ENCODE measurements at places on chromosomes 5 and 9.
A peak's percentile ranks its signal among the peaks of the same experiment; 100 is the strongest.

DNA sequence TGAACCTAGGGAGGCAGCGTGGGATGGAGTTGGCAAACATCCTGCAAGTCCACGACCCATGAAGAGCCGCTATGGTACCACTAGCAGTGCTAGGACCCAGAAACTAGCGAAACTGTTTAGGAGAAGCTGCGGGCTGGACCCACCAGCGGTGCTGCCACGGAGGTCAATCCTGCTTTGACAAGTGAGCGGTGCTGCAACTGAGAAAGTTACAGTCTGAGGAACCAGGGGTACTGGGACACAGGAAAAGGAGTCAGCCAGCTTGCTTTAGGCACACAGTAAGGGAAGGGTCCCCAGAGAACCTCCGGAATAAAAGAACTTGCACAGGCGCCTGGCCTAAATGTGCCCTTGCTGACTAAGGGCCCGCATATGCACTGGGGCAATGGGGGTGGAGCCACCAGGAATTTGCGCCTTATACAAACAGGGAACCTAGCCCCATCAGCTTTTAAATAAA, 23.6 kb upstream of the ANXA2R start:
- no peaks in the 10 kb centered on the region for H3K27me3 ChIP-seq
- peak overlapping the region; percentile 99 for H3K27ac ChIP-seq
- H3K4me3 ChIP-seq: peak overlapping the region; percentile 29
- H3K4me1 ChIP-seq: peaks cover 22% of the 10 kb centered on the region
- no peak for DNase-seq

- no peak overlapping the region for H3K27ac ChIP-seq
- peaks cover 11% of the 10 kb centered on the region for H3K4me1 ChIP-seq
- H3K27me3 ChIP-seq: peaks cover 3% of the 10 kb centered on the region
- peaks cover 1% of the 10 kb centered on the region for H3K36me3 ChIP-seq
- no peak overlapping the region for H3K4me3 ChIP-seq
- DNase-seq: no peak
These were observed 110.2 kb downstream of the LHFPL2 start for GRCh38 chr5:78538240-78538850.

DNA sequence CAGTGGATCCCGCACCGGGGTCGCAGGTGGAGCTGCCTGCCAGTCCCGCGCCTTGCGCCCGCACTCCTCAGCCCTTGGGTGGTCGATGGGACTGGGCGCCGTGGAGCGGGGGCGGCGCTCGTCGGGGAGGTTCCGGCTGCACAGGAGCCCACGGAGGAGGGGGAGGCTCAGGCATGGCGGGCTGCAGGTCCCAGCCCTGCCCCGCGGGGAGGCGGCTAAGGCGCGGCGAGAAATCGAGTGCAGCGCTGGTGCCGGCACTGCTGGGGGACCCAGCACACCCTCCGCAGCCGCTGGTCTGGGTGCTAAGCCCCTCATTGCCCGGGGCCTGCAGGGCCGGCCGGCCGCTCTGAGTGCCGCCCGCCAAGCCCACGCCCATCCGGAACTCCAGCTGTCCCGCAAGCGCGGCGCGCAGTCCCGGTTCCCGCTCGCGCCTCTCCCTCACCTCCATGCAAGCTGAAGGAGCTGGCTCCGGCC, 120.6 kb upstream of the MEF2C start:
- no peaks in the 10 kb centered on the region for H3K36me3 ChIP-seq
- H3K4me1 ChIP-seq: no peaks in the 10 kb centered on the region
- DNase-seq: no peak
- H3K27ac ChIP-seq: no peak overlapping the region
- H3K4me3 ChIP-seq: no peak overlapping the region
- no peaks in the 10 kb centered on the region for H3K27me3 ChIP-seq

- no peaks in the 10 kb centered on the region for H3K4me1 ChIP-seq
- H3K36me3 ChIP-seq: no peaks in the 10 kb centered on the region
- DNase-seq: no peak
These were observed 33.1 kb upstream of the PRXL2C start for GRCh38 chr9:96688187-96688586.

GRCh38 chr5:22938362-22938761, 85.2 kb upstream of the CDH12 start:
- no peaks in the 10 kb centered on the region for H3K4me1 ChIP-seq
- no peak overlapping the region for H3K4me3 ChIP-seq
- no peaks in the 10 kb centered on the region for H3K36me3 ChIP-seq
- no peak overlapping the region for H3K27ac ChIP-seq
- no peaks in the 10 kb centered on the region for H3K27me3 ChIP-seq

GRCh38 chr5:44329716-44330115, 59.5 kb downstream of the FGF10 start:
- peaks cover 2% of the 10 kb centered on the region for H3K4me1 ChIP-seq
- no peak for DNase-seq
- H3K27ac ChIP-seq: no peak overlapping the region
- H3K36me3 ChIP-seq: no peaks in the 10 kb centered on the region
- no peaks in the 10 kb centered on the region for H3K27me3 ChIP-seq
- no peak overlapping the region for H3K4me3 ChIP-seq

DNA sequence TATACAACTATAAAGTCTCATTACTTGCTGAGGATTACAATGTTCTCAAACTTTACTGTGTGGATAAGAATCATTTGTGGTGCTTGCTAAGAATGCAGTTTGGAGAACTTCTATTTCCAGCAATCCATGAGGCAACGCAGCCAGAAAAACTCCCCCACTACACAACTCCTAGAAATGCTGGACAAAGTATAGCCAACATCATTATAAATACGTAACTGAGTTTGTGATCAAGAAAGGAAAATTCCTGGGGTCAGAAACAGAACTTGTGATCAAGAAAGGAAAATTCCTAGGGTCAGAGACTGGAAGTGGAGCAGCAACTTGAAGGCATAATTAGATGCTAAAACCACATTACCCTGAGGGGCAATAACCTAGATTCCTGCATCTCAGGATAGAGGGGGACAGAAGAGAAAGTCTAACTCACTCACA, 81.1 kb downstream of the MAT2B start:
- peaks cover 1% of the 10 kb centered on the region for H3K36me3 ChIP-seq
- no peak overlapping the region for H3K27ac ChIP-seq
- peaks cover 3% of the 10 kb centered on the region for H3K4me1 ChIP-seq
- no peaks in the 10 kb centered on the region for H3K27me3 ChIP-seq
- no peak overlapping the region for H3K4me3 ChIP-seq

GRCh38 chr9:20144197-20144596, 355.4 kb upstream of the SLC24A2 start:
- no peak overlapping the region for H3K27ac ChIP-seq
- DNase-seq: no peak
- no peaks in the 10 kb centered on the region for H3K36me3 ChIP-seq
- peaks cover 22% of the 10 kb centered on the region for H3K4me1 ChIP-seq

DNA sequence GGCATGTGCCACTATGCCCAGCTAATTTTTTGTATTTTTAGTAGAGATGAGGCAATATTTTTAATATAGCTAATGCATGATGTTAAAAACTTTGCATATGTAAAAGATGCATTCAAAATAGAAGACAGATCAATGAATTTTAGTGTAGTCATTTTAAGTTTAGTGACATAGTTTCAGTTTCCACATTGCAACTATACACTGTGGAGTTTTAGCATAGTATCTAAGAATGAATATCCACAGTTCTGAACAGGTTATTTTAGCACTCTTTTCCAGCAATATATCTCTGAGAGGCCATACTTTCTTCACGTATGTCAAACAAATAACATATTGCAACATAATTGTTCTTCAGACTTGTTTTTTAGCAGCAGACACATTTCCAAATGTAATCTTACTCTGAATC, 39.3 kb downstream of the RAB24 start:
- no peaks in the 10 kb centered on the region for H3K27me3 ChIP-seq
- H3K27ac ChIP-seq: no peak overlapping the region
- DNase-seq: no peak
- H3K36me3 ChIP-seq: peaks cover 37% of the 10 kb centered on the region

DNA sequence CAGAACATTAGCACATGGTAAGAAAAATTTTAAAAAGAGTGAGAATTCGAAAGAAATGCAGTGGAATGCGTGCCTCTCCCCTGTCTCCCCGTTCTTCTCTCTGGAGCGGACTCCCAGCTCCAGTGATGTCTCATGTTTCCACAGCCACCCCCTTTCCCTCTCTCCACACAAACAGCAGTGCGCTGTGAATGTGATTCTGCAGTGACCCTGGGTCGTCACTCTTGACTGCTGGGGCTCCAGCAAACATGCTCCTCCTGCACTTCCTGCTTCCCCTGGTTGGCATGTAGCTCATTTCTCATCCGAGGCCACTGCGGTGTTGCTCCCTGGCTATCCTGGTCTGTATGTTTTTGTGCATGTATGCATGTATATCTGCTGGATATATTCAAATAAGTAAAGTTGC, 13.3 kb downstream of the PHF2 start:
- no peak overlapping the region for H3K4me3 ChIP-seq
- no peaks in the 10 kb centered on the region for H3K27me3 ChIP-seq
- peaks cover 27% of the 10 kb centered on the region for H3K4me1 ChIP-seq
- no peaks in the 10 kb centered on the region for H3K36me3 ChIP-seq
- no peak overlapping the region for H3K27ac ChIP-seq

DNA sequence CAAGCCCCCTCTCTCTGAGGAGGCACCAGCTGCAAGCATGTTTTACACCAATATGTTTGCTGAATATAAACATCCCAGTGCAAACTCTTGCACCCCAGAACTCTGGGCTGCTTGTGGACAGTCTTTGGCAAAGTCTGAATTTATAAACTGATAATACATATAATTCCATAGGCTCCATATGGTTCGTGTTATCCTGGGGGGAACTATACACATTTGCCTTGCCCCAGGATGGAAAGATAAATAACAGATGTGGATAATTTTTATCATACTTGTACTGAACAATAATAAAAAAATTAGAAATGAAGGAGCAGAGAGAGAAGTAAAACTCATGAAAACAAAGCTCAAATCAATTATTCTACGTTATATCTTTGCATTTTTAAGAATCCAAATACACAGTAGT, 50.6 kb upstream of the GAS1 start:
- H3K36me3 ChIP-seq: no peaks in the 10 kb centered on the region
- H3K4me1 ChIP-seq: no peaks in the 10 kb centered on the region
- peaks cover 13% of the 10 kb centered on the region for H3K27me3 ChIP-seq

GRCh38 chr5:88116396-88116795, 152.2 kb downstream of the TMEM161B start:
- H3K4me1 ChIP-seq: no peaks in the 10 kb centered on the region
- H3K27ac ChIP-seq: no peak overlapping the region
- H3K36me3 ChIP-seq: no peaks in the 10 kb centered on the region
- no peak overlapping the region for H3K4me3 ChIP-seq

- peaks cover 32% of the 10 kb centered on the region for H3K4me1 ChIP-seq
- no peak overlapping the region for H3K4me3 ChIP-seq
- H3K27me3 ChIP-seq: no peaks in the 10 kb centered on the region
- H3K36me3 ChIP-seq: peaks cover 56% of the 10 kb centered on the region
- no peak for DNase-seq
These were observed 104.3 kb downstream of the ZNF608 start for GRCh38 chr5:124642151-124642550.

- no peak for DNase-seq
- H3K27me3 ChIP-seq: peaks cover 2% of the 10 kb centered on the region
- H3K4me1 ChIP-seq: no peaks in the 10 kb centered on the region
These were observed 630.5 kb downstream of the ANXA1 start for GRCh38 chr9:73782166-73782565.

- no peak for DNase-seq
- peaks cover 78% of the 10 kb centered on the region for H3K27me3 ChIP-seq
These were observed 195.8 kb upstream of the TBCA start for GRCh38 chr5:77971776-77972468.

DNA sequence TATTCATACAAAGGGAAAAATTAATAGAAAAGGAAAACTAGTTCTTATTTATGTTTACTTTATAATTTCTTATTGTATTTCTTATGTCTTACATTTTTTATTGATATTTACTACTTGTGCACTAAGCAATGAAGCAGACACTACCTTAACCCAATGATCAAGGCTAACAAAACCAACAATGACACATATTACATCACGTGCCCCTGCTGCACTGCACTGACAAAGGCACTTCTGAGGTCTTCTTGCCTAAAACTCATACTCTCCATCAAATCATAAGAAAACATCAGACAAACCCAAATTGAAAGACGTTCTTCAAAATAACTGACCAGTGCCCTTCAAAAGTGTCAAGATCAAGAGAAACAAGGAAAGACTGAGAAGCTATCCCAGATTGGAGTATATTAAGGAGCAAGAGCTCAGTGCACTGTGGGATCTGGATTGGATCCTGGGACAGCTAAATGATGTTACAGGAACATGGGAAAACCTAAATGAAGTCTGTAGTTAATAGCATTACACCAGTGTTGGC, 230.9 kb downstream of the AUH start:
- no peak overlapping the region for H3K27ac ChIP-seq
- no peaks in the 10 kb centered on the region for H3K27me3 ChIP-seq
- no peak overlapping the region for H3K4me3 ChIP-seq
- no peak for DNase-seq

DNA sequence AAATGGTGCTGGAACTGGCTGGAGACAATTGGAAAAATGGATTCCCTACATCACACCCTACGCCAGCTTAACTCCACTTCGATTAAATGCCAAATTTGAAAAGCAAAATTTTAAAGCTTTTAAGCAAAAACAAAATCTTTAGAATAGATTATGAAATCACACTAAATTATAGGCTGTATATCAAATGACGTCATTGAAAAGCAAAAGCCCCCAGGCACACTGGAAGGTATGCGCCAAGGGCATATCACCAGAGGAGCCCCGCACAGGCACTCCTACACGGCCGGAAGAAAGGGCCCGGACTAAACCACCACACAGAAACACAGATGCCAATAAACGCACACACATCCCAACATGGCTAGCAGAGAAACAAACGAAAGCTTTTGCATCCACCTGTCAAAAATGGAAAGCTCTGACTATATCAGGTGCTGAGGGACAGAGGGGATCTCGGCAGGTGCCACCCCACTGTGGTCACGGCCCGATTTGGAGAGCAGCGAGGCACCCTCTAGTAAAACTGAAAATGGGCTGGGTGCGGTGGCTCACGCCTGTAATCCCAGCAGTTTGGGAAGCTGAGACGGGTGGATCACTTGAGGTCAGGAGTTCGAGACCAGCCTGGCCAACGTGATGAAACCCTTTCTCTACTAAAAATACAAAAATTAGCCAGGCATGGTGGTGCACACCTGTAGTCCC, 17.0 kb upstream of the MXD3 start:
- DNase-seq: no peak
- H3K36me3 ChIP-seq: peaks cover 20% of the 10 kb centered on the region
- no peaks in the 10 kb centered on the region for H3K27me3 ChIP-seq
- H3K27ac ChIP-seq: no peak overlapping the region
- H3K4me3 ChIP-seq: no peak overlapping the region

GRCh38 chr9:37026113-37026930, 7.7 kb downstream of the PAX5 start:
- DNase-seq: no peak
- peaks cover 95% of the 10 kb centered on the region for H3K27me3 ChIP-seq
- H3K27ac ChIP-seq: no peak overlapping the region

- no peak overlapping the region for H3K4me3 ChIP-seq
- no peak overlapping the region for H3K27ac ChIP-seq
- peaks cover 17% of the 10 kb centered on the region for H3K36me3 ChIP-seq
- H3K27me3 ChIP-seq: no peaks in the 10 kb centered on the region
These were observed 159.9 kb downstream of the FANCC start for GRCh38 chr9:95157481-95158151.

- H3K27ac ChIP-seq: peak overlapping the region; percentile 93
- H3K4me1 ChIP-seq: peaks cover 54% of the 10 kb centered on the region
- H3K4me3 ChIP-seq: peak overlapping the region; percentile 31
- peak; percentile 29 for DNase-seq
- H3K36me3 ChIP-seq: peaks cover 2% of the 10 kb centered on the region
These were observed 49.9 kb downstream of the MVB12B start for GRCh38 chr9:126376311-126377175.
